ENCODE measurements at places on chromosomes 2 and 18.
A peak's percentile ranks its signal among the peaks of the same experiment; 100 is the strongest.

DNA sequence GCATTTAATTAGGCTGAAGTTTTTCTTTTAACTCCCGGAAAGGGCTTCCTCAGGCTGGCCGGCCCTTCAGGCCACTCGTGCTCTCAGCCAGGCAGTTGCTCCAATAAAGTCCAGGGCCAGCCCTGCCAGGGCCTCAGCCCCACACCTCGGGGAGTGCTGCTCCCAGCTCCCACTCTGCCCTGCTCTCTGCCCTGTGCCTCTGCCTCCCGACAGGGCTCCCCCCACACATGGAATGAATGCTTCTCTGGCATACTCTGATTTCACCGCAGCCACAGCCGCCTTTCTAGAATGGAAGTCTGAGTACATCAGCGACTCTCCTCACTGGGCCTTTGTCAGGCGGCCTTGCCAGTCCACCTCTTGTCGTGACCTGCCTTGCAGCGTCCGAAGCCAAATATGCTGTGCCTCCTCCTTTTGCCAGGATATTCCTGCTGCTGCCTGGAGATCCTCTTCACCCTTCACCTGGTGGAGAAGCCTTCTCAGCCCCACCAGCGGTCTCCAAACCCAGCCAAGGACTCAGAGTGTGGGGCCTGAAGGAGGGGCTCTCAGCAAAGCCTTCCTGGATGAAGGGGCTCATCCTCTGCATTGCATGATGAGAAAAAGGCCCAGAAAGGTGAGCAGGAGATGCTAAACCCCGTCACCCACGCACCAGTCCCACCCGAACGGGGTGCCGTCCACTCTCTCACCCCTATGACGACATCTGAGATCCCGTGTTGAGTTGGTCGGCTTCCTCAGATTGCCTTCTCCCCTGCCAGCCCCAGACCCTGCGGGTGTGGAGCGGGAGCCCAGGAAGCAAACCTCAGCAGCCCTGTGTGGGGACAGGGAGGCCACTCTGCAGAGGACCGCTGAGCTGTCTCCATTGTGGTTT lies 472.7 kb upstream of the HS6ST1 start:
- DNase-seq: no peak

DNA sequence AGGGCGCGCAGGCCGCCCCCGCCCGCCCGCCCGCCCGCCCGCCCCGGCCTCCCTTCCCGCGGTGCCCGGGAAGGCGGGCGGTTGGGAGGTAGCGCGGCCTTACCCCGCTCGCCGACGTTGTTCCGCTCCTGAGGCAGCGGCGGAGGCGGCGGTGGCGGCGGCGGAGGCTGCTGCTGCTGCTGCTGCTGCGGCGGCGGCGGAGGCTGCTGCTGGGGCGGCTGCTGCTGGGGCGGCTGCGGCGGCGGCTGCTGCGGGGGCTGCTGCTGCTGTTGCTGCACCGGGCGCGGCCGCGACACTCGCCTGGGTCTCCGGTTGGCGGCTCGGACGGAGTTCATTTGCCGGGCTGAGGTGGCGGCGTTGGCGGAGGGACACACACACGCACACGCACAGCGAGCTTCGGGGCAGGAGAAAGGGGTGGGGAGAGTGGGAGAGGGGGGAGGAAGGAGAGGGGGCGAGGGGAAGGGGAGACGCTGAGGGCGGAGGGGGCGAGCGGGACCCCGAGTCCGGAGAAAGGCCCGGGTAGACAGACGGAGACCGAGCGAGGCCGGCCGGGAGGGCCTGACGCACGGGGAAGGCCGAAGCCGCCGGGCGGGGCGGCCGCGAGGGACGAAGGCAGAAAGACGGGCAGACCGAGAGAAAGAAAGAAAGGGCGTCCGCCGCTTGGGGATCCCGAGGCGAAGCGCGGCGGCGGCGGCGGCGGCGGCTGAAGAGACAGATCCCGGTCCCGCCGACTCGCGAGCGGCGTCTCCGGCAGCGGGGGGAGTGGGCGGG lies 727 bp downstream of the FBXO11 start:
- DNase-seq: peak; percentile 51

- DNase-seq: no peak
Observed at GRCh38 chr18:31056296-31056695, 13.8 kb upstream of the DSC3 start.

DNA sequence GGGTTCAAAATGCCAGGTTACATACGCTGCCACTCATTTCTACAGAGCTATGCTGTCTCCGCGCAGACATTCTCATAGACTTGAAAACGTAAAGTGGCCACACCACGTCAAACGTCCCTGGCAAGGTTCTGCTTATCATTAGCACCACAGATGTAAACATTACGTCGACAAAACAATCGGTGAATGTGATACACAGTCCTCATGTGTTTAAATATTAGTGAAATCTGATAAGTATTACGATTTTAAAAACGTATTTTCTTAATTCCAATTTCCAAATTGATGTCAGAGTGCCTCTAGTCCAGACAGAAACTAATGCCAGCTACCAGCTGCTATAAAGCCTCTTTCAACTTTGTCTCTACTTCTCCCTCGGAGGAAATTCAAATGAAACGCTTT lies 1.2 kb downstream of the STK17B start:
- DNase-seq: no peak

- DNase-seq: no peak
Observed at GRCh38 chr2:182845794-182846417, 20.5 kb downstream of the FRZB start.

DNA sequence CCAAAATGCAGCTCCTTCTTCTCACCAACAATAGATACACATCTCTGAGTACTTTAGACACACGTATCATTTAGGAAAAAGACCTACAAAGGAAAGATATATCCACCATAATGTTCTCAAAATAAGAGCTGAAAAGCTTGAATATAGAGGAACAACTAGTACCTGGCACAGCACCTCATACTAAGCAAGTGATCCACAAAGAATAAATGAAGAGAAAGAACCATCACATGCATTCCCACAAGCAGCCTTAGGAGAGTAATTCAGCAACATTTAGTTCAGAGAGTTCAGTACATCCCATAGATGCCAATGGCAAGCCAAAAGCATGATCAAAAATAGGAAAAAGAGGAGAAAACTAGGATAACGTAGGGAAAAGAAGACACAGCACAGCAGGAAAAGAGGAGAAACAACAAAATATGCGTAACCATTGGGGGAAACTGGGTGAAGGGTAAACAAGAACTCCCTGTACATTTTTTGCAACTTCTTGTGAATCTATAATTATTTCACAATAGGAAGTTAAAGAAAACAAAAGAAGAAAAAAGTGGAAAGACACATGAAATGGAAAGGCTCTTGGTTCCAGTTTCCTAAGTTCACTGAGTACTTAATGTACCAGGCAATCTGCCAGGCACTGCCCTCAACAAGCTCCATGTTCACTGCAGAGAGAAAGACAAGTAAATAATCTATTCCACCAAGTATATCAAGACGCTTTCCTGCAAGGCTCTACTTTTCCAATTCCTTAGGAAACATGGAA lies 22.3 kb downstream of the CLASP1 start:
- no peak for DNase-seq

DNA sequence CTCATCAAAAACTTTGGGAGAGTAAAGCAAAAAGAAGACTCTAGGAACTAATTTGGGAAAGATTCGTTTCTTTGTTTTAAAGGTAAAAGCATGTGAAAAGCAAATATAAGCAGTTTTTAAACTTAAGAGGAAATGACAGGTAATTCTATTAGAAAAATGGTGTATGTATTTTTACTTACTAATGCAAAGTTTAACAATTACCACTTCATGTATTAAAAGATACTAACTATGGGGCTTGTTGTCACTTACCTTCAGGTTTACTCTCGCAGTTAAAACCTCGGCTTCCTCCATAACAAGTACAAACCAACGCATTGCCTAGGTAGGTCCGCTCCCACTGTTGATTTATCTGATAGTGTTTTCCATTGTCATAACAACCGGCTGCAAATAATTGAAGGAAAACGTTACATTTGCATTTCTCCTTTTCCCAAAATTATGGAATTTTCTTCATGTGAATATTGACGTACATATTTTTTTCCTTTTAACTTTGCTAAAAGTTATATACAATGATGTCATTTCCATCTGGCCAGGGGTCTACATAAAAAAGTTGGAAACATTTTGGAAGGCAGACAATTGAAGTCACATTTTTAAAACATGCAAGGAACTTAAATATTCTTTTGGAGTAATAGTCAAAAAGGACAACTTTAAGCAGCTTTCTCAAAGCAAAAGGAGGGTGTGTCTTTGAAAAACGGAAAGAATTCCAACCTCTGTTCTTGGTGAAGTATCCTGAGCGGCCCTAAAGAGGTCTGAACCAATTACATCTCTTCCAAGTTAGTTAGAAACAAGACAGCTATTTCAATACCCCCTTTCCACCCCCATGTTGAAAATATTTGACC lies 1.2 kb downstream of the FN1 start:
- no peak for DNase-seq

DNA sequence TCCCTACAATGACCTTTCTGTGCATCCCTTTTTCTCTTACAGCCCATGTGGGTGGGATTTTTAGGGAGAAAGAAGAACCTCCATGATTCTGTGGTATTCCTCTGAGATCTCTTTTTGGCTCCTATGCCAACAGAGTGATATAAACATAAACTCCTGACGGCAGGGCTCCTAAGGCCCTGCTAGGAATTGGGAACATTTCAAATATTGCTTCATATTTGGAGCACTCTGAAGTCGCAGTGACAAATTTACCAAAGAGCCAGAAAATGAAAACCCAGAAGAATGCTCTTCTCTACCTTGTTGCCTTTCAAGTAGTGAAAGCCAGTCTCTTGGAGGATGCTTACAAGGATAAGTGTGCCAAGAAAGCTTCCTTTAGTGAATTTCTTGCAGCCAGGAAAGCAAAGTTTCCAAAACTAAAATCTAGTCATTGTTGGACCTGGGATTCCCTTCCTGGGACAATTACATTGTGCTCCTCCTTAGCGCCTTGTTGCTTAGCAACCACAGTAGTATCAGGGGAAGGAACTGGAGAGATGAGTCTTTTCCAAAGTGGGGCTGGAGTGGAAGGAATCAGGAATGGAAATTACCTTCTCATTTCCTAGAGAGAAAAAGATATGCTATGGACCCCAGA lies 7.3 kb upstream of the SETBP1 start:
- no peak for DNase-seq

GRCh38 chr2:197079832-197080555 lies 153.5 kb upstream of the PGAP1 start:
- DNase-seq: no peak

DNA sequence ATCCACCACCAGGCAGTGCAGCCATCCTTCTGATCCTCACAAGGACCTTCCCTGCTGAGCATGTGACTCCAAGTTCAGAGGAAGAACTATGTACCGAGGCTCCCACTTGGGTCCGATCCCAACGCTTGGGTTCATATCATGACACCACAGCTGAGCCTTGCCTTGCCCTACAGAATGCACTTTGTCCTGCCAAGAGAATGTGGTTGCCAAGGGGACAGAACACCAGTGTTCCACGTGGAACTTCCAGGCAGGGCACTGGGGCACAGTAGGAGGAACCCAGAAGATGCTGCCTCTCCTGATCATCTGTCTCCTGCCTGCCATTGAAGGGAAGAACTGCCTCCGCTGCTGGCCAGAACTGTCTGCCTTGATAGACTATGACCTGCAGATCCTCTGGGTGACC lies at the start of gene TEX51:
Gene TEX51, plus strand, starts transcription at position 255 of the 400 bp plus-strand sequence. Its CDS starts 29 bp downstream, at position 284.
- DNase-seq: no peak
